Dorsolateral prefrontal cortex (tissue), 122 donors: ENCODE measurements at places on chromosomes 4 and X. TPM values are rescaled to one million over a fixed set of nuclear protein-coding genes. Genes with fewer than 3 reads are reported as not detected.

The MID1 gene
- 15.0 TPM for total RNA-seq

The BCAP31 gene
- total RNA-seq = 217 TPM

The METTL14 gene
- 40.2 TPM for total RNA-seq

The NLRP2B gene
- total RNA-seq = 0.96 TPM

The KLHL13 gene
- total RNA-seq = 5.6 TPM

The HHIP gene
- 59.3 TPM for total RNA-seq

The FGFBP1 gene
- not detected for total RNA-seq

The FAM53A gene
- total RNA-seq = 4.4 TPM

The LANCL3 gene
- total RNA-seq = 4.3 TPM

The SSX2 gene
- not detected for total RNA-seq

The SPANXA2 gene
- total RNA-seq = not detected

The BCOR gene
- 18.4 TPM for total RNA-seq

The CDX4 gene
- total RNA-seq = not detected

DNA sequence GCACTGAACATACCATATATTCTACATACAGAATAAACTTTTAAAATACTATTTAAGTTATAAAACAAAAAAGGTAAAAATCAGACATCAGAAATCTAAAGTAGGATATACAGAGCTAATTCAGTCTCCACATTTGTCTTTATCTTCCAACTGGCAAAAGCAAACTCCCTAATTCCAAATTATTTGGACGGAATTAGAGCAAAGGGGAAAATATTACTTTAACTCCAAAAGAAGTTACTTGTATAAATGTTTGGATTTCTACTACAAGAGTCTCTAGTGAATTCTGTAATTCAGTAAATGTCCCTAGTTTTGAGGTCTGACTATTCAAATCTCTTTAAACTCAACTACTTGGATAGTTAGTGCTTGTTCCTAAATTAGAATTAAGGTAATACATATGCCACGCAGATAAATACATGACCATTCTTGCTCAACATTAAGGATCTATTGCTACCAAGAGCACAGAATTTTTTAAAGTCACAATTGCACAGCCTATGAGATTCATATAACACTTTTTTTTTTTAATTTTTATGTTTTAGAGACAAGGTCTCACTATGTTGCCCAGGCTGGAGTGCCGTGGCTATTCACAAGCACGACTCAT is 7.3 kb downstream of the ZNF280C start:
- DNase-seq = no peak

DNA sequence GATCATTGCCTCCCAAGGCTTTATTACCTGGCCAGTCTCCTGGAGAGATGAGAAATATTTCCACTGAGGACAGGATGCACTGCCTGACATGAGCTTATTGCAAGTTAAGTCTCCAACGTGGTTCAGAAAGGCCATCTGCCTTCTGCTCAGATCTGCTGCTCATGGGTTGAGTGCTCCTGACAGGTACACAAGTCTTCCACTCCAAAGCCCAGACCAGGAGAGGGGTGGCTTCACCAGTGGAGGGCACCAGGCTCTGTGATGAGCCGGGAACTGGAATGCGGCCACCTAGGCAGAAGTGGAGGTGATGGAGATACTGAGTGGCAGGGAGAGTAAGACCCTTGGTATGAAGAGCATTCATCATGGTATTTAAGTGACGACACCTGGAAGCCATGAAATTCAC is 79.5 kb upstream of the IRF2 start:
- no peak for DNase-seq

DNA sequence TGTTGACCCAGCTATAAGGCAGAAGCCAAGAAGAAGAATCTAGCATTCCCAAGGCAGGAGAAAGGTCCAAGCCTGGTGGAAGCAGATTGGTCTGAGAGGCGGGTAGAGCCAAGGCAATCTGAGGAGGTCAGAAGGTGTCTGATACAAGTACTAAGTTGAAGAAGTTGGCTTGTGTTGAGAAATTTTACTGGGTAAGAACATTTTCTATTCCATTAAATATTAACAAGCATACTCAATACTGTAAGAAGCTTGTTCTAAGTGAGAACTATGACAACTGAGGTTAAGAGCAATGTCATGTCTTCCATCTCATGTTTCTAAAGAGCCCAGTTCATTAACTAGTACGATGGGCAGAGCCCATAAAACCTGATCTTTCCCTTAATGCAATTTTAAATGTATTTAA is 75.0 kb downstream of the FAM13A start:
- no peak for DNase-seq

- DNase-seq = no peak
Measured at GRCh38 chr4:185626798-185627197, 91.5 kb upstream of the PDLIM3 start.

- DNase-seq = no peak
Measured at GRCh38 chrX:65516756-65517155, 17.8 kb downstream of the LAS1L start.

GRCh38 chr4:62285026-62285425 is 1084.9 kb downstream of the ADGRL3 start:
- DNase-seq = no peak

DNA sequence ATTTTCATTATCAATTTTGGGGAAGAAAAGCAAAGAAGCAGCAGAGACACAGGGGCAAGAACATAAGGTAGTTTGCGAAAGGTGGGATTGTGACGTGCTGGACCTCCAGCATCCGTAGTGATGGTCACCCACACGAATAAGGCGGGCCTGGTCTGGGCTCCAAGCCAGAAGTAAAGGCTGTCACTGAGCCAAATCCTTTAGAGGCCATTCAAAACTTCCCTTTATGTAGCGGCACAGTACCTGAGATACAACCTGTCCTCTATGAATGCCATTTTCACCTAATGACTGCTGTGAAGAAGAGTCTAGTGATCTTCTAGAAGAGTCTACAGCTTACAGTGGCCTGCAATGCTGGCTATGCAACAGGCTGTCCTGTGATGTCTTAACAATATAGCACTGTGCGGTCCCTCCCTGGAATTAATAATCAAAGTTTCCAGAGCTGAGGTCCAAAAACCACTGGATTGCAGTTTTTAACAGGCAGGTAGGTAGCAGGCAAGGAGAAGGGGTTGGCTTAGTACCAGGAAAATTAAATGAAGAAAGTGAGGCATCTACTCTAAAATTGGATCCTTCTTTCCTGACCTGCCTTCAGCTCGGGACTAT is 56.2 kb downstream of the TRIML1 start:
- no peak for DNase-seq

DNA sequence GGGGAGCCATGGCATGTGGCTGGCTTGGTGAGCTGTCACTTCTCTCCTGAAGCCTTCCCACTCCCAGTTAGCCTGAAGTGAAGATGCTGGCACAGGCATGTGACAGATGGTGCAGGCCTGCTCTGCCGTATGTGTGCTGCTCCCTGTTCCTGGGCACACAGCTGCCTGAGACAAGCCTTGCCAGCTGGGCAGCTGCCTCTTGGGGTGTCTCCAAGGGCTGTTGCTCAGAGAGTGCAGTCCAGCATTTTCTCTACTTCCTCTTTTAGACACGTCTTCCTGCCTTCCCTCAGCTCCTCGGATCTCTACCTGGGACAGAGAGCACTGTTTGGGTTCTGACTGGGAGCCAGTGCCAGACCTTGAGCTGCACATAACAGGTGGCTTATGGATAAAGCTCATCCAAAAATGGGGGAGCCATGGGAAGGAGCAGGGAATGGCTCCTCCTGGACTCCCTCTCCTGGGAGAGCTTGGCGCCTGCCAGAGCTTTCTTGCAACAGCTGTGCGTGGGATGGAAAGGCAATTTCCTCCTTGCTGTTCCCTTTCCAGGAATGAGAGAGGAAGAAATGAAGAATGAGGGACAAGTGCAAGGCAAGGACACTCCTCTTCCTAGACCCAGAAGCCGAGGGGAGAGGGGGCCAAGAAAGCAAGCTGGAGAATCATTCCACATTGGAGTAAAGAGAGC is 132.9 kb downstream of the MSL3 start:
- peak; percentile 56 for DNase-seq

- DNase-seq = no peak
Measured at GRCh38 chrX:21374163-21374993, at the start of gene CNKSR2. Gene CNKSR2, plus strand, starts transcription at chrX:21374418. Its CDS starts 480 bp downstream, at chrX:21374898.

DNA sequence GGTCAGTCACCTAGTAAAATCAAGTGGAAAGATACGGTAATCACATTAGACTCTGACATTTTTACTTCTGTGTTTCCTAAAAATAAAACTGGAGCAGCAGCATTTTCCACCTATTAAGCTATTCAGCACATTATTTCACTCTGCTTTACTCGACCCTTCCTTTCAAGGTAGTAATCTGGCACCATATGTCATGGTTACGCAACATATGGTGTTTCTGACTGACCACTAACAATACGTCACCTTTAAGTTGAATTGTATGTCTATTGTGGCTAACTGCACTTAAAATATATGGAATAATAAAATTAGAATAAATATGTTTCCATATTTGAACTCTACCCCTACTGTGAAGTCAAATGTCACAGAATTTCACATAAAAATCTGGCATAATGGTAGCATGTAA is 168.8 kb downstream of the CDS1 start:
- no peak for DNase-seq

DNA sequence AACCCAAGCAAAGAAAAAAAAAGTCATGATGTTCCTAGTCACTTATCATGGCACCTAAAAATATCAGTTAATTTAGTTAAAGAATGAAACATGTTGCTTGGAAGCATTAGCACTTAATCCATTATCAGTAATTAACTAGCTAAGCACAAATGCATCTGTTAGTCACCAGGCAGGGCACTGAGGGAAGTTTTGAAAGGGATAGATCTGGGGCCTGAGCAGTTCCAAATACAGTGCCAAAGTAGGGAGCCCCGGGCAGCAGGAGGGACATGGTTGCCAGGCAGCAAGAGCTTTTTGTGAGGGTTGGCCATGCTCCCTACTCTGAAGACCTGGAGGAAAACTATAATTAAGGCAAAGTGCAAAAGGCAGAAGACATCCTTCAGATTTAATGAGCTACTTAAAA is 62.0 kb downstream of the PHKA1 start:
- DNase-seq = no peak

- DNase-seq = no peak
Measured at GRCh38 chrX:49921109-49921508, 1.3 kb upstream of the CLCN5 start.

DNA sequence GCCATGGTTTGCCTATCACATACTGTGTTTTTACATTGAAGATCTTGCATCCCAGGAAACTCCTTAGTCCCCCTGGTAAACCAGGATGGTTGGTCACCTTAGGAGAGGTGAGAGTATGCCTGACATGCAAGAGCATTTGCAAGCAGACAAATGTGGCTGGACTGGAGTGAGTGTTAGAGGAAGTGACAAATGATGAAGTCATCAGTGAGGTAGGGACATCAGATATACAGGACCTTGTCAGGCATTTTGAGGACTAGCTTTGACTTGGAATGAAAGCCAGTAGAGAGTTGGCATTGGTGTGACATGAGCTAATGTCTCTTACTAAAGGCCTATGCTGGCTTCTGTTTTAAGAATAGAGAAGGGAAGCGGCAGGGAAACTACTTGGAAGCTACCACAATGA is 124.9 kb downstream of the FRMPD4 start:
- DNase-seq = no peak

DNA sequence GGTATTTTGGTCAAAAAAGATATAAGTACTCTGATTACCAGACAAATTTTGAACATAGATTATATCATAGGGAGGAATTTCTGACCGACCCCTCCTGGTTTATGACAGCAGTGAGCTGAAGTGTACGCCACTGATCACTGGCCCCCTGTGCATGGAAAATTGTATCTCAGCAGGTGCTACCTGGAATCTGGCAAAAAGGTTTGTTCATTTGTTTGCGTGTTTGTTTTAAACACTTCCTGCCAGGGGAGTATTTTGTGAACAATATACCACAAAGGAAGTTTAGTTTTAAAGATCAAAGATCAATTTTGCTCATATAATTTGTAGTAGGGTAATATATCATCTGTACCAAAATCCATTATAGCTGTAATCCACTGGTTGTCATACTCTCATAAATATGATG is 219.7 kb upstream of the TENM3 start:
- DNase-seq = no peak

GRCh38 chrX:1483843-1484637 is 31.3 kb upstream of the ASMTL start:
- DNase-seq = no peak

GRCh38 chr4:110550260-110550659 is 72.6 kb downstream of the PITX2 start:
- DNase-seq = no peak

DNA sequence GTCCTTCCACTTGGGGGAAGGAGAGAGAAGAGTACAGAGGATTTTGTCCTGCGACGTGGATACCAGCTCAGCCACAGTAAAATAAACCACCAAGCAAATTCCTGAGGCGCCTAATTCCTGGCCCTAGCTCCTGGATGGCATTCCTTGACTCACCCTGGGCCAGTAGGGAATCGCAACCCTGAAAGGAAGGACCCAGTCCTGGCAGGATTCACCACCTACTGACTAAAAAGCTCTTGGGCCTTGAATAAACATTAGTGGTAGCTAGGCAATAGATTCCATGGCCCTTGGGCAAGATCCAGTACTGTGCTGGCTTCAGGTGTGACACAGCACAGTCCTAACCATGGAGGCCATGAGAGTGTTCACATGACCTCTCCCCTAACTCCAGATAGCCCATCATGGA is 45.6 kb downstream of the GABRA3 start:
- DNase-seq = no peak

DNA sequence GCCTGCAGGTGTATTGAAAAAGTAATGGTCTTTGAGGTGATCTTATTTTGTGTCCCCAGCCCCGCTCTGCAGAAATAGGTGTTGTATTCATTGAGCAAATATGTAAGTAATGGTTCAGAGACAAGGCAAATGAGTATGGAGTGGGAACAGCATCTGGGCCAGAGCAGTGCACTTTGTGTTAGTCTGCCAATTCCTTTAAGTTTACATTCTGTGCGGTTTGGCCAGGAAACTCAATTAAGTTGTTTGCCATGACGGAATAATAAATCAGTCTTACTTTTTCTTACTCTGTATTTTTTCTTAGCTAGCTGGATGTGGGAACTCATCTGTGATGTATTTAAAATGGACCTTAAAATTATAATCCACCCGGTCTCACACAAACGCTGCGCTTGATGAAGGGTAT is 12.6 kb downstream of the DCLK2 start:
- DNase-seq = no peak

GRCh38 chrX:76279007-76279406 is 106.1 kb downstream of the PBDC1 start:
- DNase-seq = no peak

DNA sequence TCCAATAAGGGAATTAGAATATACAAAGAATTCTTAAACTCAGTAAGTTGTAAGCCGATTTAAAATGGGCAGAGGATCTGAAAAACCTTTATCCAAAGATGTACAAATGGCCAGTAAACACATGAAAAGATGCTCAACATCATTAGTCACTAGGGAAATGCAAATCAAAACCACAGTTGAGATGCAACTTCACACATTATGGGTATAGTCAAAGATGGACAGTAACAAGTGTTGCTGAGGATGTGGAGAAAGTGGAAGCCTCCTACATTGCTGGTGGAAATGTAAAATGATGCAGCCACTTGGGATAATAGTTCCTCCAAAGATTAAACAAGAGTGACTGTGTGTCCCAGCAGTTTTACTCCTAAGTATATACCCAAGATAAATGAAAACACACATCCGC is 32.6 kb downstream of the RS1 start:
- DNase-seq = no peak

GRCh38 chr4:188552741-188553275 is 413.6 kb downstream of the TRIML1 start:
- DNase-seq = no peak
